ENCODE measurements at places on chromosomes 4 and X. TPM values are rescaled to one million over a fixed set of nuclear protein-coding genes. Genes with fewer than 3 reads are reported as not detected.

DNA sequence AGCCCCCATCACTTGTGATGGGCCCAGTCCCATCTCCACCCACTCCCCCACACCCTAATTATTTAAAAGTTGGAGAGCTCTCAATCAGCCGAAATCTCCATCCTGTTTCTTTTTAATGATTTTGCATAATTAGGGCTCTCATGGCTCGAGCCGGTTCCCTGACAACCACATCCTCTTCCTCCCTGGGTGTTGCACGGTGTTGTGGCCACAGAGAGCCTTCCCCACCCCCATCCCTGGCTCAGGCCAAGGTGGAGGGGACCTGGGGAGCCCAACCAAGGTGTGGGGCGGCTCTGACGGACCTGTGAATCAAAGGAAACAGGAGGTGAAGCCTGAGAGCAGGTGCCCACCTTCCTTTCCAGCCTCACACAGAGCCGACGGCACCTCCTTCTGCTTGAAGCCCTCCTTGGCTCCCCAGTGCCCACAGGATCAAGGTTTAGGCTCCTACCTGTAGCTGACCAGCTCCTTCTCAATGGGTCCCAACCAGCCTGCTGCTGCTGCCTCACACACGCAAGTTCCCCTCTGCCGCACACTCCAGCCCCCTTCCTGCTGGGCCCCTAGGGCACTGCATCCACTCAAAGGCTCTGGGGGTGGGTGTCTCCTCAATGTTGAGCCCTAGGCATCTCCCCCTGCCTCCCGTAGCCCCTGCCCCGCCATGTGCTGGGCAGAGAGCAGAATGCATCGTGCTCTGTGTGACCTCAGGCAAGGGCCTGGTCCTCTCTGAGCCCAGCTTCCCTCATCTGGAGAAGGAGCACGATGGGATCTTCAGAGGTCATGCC is 68.7 kb downstream of the WFS1 start:
- no peak for DNase-seq
- H3K4me3 ChIP-seq = no peak overlapping the region
- no peaks in the 10 kb centered on the region for H3K36me3 ChIP-seq
- H3K4me1 ChIP-seq = no peaks in the 10 kb centered on the region

DNA sequence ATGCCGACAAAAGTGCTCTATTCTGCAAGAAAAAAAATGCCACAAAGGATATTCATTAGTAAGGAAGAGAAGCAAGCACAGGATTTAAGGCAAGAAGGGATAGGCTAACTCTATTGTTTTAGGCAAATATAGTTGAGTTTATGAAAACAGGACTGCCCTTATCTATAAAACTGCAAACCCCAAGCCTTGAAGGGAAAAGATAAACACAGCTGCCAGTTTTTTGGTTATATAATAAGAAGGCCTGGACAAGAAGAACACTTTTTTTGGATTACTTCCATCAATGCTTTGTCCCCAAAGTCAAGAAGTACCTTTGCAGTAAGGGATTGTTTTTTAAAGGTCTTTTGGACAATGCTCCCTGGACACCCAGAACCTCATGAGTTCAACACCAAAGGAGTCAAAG is 45.4 kb upstream of the WWC2 start:
- no peaks in the 10 kb centered on the region for H3K27me3 ChIP-seq
- H3K27ac ChIP-seq = no peak overlapping the region
- no peaks in the 10 kb centered on the region for H3K4me1 ChIP-seq
- DNase-seq = no peak

- H3K4me3 ChIP-seq = no peak overlapping the region
- DNase-seq = no peak
- H3K27ac ChIP-seq = no peak overlapping the region
- H3K36me3 ChIP-seq = no peaks in the 10 kb centered on the region
- no peaks in the 10 kb centered on the region for H3K4me1 ChIP-seq
- H3K27me3 ChIP-seq = no peaks in the 10 kb centered on the region
Observed at GRCh38 chr4:79141530-79141929, 184.3 kb downstream of the NAA11 start.

MAGEA1 gene
- not detected for total RNA-seq

DNA sequence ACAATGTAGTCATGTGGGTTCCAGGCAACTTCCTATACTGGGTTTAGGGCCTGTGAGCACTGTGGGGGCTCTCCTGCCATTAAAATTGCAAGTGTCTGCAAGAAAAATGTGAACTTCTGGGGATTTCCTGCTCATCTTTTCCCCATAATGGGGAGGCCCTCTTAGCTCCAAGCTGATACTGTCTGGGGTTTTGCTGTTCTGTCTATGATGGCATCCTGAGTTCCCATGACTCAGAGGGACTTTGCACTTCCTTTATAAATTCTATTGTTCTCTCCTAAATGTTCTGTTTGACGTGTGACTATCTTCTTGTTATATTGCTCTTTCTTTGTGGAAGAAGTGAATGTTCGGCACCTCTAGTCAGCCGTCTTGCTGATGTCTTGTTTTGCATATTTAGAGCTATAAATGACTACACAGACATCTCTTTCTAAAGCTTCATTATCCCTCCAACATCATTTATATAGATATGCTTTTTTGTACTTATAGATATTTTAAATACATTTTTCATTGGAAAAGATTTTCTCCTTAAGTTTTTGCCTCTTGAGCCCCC is 465.8 kb downstream of the NAF1 start:
- no peak overlapping the region for H3K27ac ChIP-seq
- peaks cover 10% of the 10 kb centered on the region for H3K4me1 ChIP-seq
- H3K36me3 ChIP-seq = no peaks in the 10 kb centered on the region
- H3K27me3 ChIP-seq = no peaks in the 10 kb centered on the region
- DNase-seq = no peak

GLUD2 gene
- total RNA-seq = 0.30 TPM

Data from psoas muscle (tissue), 8 donors.